ENCODE measurements at places on chromosomes 5 and 9.

DNA sequence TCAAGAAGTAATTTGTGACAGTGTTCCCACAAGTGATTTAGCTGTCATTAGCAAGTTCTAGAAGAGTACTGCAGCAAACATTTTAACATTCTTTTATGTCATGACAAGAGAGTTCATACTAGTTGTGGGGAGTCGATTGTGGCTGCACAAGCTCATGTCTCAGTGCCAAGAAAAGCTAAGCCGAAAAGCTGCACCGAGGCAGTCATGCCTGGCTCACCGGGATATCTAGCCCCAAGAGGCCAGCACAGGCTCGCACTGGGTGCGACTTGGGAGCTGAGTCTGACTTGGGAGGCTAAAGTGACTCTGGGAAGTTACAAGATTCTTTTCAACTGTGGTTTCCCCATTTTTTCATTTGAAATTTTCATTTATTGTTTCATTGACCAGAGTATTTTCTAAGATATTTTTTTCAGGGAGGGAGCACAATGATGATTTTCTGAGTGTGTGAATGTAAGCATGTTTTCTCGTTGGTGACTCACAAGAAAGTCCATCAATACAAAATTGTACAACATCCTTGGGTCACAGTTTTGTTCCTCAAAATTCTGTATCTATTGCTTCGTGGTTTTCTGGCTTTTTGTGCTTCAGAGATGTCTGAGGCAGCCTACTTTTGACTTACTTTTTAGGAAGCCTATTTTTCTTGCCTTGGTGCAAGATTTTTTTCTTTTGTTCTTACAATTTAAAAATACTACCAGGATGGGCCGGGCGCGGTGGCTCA, 18.7 kb downstream of the CAST start:
- no peak for DNase-seq

GRCh38 chr5:5751498-5751897, 329.0 kb downstream of the ICE1 start:
- no peak for DNase-seq

- no peak for DNase-seq
Measured at GRCh38 chr9:69980041-69980440, 63.6 kb upstream of the MAMDC2 start.

DNA sequence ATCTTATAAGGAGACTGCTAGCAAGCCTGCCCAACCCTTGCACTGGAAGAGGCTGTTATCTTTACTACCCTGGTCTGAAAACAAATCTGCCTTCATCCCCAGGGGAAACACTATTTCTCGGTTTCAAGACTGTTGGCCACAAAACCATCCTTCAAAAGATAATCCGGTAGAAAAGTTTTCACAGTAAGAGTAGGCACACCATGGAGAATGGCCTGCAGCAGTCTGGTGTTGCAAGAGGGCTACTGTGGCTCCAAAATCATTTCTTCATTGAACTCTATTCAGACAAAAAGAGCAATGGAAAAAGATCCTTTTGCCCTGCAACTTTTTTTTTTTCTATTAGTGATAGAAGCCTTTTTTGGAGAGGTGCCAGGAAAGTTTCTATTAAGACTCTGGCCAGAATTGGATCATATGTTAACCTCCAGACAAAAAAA, 163.9 kb downstream of the ARHGEF28 start:
- no peak for DNase-seq

GRCh38 chr5:120386981-120387380, 77.1 kb upstream of the PRR16 start:
- no peak for DNase-seq

GRCh38 chr9:85432599-85432998, 309.2 kb downstream of the AGTPBP1 start:
- no peak for DNase-seq

- DNase-seq = no peak
Measured at GRCh38 chr5:127987354-127988145, 96.0 kb upstream of the SLC12A2 start.

GRCh38 chr5:35816881-35817521, 39.7 kb upstream of the IL7R start:
- DNase-seq = no peak

DNA sequence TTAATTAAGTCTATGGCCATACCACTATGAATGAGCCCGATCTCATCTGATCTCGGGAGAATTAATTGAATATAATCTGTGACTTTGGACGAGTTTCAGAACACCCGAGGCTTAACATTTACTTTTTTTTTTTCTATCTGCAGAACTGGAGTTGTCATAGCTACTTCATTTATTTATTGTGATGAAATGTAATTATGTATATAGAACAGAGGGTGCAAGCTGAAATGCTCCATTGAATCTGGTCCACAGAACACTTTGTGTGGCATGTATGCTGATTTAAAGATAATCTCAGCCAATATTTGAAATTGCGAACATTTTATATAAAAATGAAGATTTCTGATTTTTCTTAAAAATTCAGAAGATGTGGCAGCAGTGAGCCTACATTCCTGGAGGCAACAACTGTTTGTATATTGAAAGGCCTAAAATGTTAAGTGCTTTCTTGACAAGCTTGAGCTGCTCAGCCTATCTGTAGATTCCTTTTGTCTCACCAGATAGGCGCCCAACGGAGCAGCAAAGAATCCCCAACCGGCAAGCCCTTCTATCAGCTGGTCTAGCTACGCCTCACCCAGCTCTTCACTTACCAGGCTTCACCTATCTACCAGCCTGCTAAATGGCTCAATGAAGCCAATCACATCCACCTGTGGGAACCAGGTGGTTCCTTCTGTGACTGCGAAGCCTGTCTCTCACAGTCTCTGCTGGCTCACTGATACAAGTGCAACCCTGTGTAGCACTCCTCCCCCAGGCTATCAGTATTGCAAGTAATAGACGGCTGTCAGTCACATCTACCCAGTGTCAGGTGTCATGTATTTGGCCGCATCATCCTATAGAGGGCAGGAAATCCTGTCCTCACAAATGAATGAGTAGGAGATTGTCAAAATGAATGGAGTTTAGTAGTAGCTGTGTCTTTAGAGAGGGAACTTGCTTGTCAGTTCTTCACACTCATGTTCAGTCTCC, 170.6 kb upstream of the MRPS30 start:
- no peak for DNase-seq

- DNase-seq = no peak
Measured at GRCh38 chr5:10333154-10334006, 20.1 kb upstream of the MARCHF6 start.

DNA sequence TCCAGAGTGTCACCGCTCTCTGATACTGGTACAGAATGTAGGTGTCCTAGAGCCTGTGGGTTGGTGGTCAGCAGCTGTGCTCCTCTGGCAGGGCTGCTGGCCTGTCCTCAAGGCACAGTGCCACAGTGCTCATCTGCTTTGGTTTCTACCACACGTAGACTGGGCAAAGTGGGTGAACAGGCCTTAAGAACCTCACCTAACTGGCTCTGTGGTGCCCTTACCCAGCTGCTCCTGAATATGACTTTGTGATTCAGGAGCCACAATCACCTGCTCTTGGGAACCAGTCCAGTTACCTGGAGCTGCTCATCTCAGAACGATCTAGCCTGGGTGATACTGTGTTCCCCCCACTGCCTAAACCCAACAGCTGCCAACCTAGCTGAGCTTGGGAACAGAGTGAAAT, 6.4 kb downstream of the NOP16 start:
- DNase-seq = no peak

DNA sequence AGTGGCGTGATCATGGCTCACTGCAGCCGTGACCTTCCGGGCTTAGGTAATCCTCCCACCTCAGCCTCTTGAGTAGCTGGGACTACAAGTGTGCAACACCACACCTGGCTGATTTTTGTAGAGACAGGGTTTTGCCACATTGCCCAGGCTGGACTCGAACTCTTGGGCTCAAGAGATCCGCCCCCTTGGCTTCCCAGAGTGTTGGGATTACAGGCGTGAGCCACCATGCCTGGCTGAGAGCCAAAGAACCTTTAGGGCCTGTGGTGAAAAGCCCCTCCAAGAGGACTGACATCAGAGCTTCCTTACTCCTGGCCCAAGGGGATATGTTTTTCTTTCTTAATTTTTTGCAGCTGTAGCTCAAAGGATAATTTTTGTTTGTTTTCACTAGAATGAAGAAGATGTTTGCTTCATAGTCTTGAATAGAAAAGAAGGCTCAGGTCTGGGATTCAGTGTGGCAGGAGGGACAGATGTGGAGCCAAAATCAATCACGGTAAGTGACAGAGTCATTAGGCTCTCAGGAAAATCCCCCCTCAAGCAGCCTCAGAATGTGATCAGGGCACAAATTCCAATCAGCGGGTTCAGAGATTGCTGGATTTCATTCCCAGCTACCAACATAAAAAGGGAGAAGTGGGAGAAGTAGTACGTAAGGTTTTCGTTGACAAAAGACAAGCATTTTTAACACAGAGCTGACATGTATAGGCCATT, 77.1 kb downstream of the GOLPH3 start:
- DNase-seq = no peak

DNA sequence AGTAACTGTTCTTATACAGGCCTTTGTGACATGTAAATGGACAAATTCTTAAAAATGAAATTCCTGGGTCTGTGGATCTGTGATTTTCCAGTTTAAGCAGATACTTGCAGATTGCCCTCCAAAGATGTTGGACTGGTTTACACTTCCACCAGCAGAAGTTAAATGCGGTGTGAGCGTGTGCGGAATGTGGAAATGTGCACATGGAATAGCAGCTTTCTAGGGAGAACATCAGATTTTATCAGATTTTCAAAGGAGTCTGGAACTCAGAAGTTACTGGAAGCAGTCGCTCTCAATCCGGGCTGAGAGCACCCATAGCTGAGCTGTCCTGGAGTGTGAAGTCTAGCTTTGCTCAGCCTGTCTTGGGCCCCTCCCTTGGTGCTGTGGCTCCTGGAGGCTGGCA, 97.4 kb downstream of the PPARGC1B start:
- no peak for DNase-seq

Measured in stimulated activated CD4-positive, alpha-beta T cell treated with anti-CD3 and anti-CD28 coated beads, Interleukin-12 subunit alpha, Interleukin-12 subunit beta, amount 100 ng/mL, for 48 hours (primary cell).